HEK293T (cell line): ENCODE measurements at places on chromosomes 12 and 14.

DNA sequence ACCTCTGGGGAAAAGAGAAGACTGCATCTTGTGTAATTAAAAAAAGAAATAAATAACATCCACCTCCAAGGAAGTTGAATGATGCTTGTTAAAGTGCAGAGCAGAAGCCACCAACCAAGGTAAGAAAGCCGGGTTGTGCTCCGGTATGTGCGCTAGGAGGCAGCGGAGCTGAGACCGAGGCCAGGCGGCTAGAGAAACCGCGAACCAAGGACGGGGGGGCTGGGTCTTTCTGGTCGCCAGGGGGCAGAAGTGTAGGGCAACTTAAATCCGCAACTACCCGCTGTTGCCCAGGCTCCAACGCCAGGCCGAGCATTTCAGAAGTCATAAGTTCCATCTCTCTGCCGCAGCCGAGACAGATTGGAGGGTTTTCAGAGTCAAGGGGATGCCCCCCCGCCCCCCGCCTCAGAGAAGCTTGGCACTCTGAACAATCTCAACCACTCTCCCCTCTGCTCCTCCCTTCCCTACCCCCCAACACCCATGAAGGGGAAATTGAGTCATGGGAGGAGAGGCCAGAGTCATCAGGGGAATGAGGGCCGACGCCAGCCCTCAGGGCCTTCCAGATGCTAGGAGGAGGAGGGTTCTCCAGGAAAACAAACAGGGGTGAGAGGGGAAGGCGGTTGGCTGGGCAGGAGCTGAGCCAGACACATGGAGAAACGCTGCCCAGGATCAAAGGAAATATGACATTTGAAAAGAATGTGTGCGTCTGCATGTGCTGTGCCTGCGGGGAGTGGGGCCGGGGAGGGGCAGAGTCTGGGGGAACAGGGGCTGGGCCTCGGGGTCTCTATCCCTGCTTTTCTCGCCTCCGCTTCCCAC is 2.2 kb upstream of the NFATC4 start:
- peak; percentile 81 for DNase-seq

DNA sequence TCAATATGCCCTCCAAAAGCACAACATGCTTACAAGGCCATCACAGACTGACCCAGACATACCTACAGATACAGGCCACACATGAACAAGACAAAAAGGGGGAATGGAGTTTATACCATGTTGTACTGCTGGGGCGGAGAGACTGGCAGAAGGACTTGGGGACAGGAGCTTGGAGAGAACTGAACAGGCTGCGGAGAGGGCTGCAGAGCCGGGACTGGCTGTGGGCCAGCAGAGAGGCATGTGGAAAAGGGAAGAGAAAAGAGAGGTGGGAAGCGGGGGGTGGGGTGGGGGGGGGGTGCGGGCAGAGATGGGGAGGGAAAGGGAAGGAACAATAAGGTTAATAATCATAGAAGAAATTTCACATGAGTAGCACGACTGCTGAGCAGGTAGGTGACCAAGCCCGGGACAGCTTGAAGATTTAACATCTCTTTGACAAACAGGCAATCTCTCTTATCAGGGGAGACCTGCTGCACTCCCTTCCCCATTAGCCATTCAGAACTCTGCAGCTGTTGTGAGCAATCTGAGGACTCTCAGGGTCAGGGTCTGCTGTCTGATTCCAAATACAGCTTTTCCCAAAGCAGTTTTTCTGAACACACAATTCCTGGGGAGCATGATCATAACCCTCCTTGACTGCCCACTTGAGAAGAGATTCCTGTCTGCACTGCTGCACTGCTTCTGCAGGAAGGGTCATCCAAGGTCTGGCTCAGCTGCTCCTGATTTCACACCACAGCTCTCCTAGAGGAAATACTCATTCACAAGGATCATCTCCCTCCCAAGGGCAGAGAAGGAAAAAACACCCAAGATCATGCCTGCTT is 21.6 kb upstream of the STAC3 start:
- DNase-seq, result no peak

GRCh38 chr12:49105504-49106084 is 5.1 kb downstream of the LMBR1L start:
- no peak for DNase-seq

DNA sequence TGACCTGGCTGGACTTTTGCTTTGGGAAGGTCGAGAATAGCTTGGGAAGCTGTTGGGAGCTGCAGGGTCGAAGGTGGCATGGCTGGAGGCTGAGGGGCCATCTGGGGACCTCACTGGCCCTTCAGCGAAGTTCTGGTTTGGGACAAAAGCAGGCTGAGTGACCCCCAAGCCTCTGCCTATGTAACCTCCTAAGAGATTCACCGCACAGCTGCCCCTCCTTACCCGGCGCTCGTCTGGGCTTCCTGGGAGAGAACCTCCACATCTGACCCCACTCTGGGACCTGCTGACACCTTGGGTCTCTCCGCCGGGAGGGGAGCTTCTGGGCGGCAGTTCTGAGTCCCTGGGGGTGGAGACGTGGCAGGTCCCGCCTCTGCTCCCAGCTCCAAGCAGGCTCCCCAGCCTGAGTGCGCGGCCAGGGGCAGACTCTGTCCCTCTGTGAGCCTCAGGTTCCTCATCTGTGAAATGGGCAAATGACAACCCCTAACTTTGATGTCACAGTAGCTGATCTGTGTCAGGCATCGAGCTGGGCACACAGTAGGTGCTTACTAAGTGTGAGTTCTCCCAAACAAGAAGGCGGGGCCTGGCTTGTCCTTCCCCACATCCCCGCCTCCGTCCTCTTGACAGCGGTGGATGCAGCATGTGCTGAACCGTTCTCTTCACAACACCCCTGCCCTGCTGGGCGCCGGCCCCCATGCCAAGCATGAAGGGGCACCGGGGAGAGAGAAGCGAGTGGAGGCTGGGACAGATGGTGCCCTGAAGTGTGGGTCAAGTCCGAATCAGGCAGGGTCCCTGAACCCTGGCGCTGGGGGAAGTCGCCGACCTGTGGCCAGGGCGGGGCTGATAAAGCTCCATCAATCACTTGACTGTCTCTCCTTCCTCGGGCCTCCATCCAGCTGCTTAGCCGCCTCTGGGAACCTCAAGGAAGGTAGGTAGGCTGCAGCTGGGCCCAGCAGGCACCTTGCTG is 3.8 kb downstream of the EXOC3L4 start:
- DNase-seq, result no peak

DNA sequence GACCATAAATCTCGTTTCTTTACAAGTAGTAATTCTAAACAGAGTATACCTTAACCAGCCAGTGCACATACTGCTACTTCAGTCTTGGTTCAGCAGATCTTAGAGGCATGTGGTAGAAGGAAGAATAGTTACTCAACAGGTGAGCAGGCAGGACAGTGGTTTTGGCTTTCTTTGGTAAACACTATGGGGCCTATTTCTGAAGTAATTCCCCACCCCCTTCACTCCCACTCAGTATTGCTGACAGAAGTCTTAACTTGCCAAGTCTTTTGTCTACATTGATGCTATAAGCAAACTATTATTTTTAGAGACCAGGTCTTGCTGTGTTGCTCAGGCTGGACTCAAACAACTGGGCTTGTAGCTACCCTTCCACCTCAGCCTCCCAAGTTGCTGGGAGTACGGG is 68.5 kb downstream of the FBXO34 start:
- DNase-seq, result no peak

DNA sequence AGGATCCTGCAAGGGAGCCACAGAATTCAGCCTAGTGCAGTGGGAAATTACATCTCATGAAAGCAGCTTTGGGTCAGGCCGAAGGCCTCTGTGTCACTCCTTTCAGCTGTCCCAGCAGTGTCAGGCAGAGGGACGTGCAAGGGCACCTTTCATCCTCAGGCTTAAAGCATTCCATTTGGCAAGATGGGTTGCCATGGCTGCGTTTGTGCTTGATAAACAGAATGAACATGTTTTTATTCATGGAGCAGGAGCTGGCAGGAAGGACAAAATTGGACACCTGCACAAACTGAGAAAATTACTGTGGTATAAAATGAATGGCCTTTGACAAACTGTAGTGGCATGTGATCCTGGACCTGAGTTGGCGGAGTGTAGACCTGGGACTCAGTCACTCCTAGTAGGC is 29.4 kb downstream of the ACAD10 start:
- DNase-seq, result no peak

- DNase-seq, result no peak
Observed at GRCh38 chr12:131229426-131230339, 276.0 kb downstream of the ADGRD1 start.

DNA sequence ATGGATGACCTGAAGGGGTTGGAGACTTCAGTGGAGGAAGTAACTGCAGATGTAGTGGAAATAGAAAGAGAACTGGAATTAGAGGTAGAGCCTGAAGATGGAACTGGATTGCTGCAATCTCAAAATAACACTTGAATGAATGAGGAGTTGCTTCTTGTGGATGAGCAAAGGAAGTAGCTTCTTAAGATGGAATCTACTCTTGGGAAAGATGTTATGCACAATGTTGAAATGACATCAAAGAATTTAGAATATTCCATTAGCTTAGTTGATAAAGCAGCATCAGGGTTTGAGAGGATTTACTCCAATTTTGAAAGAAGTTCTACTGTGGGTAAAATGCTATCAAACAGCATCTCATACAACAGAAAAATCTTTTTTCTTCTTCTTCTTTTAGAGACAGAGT is 186.4 kb upstream of the PRKD1 start:
- DNase-seq, result no peak

DNA sequence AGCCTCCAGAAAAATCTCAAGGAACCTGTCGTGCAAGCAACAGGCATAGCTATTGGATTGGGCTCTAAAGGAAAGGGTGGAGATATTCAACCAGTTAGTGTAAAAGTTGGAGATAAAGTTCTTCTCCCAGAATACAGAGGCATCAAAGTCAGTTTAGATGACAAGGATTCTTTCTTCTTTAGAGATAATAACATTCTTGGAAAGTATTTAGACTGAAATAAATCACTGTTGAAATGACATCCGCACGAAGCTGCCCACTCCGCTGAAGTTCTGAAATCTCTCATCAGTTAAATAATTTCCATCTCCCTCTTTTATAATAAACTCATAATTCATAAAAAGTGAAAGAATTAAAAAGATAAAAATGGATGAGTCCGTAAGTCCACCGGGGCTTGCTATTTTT is 1354.9 kb upstream of the TMEM132C start:
- DNase-seq, result no peak

- DNase-seq, result no peak
Observed at GRCh38 chr12:69816082-69816481, 8.9 kb upstream of the MYRFL start.

DNA sequence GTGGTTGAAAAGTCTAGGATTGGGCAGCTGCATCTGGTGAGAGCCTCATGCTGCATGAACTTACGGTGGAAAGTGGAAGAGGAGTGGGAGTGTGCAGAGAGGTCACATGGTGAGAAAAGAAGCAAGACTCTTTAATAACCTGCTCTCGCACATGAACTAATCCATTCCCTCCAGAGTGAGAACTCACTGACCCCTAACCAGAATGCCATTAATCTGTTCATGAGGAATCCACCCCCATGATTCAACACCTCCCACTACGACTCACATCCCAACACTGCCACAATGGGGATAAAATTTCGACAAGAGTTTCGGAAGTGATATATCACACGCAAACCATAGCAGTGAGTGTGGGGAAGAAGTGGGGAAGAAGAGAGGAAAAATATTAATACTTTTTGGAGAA is 377.4 kb downstream of the NAV3 start:
- no peak for DNase-seq

- peak; percentile 64 for DNase-seq
Observed at GRCh38 chr12:7017870-7018349, 366 bp downstream of the LPCAT3 start.

GRCh38 chr12:116381744-116382685 is 104.5 kb upstream of the MED13L start:
- DNase-seq, result no peak

DNA sequence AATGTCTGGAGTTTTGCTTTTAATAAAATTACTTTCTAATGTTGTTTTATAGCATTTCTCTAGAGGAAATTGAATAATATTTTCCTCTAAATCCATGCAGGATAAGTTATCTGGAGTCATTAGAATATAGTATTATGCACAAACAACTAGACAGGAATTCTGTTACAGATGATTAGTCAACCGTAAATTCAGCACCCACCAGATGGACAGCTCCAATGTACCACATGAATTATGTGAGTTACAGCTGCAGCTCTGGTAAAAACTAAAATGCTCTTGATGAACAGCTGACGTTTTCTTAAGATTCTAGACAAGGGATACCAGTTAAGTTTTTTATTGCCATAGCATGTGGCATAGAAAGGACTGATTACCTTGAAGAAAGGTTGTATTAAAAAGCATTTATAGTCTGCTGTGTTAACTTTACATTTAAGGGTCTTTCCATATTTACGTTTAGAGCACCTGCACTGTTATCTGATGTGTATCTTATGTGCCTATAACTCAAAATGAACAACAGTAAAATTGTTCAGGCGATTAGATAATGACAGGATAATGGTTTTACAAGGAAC is 321.4 kb upstream of the LRFN5 start:
- peak; percentile 15 for DNase-seq

GRCh38 chr12:92041742-92042141 is 103.9 kb downstream of the BTG1 start:
- no peak for DNase-seq

DNA sequence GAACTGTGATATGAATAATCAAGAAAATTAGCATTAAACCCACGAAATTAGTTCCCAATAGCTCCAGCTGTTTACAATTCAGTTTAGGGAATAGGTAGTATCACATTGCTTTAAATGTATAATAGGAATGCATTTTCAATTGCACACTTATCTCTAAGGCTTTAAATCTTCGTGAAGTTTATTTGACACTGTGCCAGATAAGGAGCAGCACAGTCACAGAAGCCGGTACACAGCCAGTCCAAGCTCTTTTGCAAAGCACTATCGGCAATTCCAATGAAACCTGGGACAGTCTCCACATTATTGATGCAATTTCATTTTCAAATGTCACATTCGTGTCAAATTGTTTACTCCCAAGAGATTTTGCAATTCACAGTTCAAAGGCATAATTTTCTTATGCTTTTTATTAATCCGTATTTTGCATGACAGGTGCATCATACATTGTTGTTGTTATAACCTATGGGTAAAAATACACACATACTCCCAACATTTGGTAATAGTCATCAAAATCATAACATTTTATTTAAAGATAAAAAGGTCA is 602.8 kb downstream of the RPS29 start:
- peak; percentile 47 for DNase-seq

- no peak for DNase-seq
Observed at GRCh38 chr14:89179891-89180404, 237.1 kb downstream of the FOXN3 start.
